ENCODE measurements at places on chromosomes 2 and 18.

GRCh38 chr2:230416061-230416721, at the start of gene SP100:
TSS of gene SP100 (plus strand) at chr2:230416201. CDS start at chr2:230416297, 96 bp downstream.
- DNase-seq, result no peak

- no peak for DNase-seq
These were observed 127.0 kb downstream of the EML6 start for GRCh38 chr2:54850171-54851122.

GRCh38 chr2:61937886-61938285, 32.4 kb downstream of the COMMD1 start:
- DNase-seq, result peak; percentile 84

DNA sequence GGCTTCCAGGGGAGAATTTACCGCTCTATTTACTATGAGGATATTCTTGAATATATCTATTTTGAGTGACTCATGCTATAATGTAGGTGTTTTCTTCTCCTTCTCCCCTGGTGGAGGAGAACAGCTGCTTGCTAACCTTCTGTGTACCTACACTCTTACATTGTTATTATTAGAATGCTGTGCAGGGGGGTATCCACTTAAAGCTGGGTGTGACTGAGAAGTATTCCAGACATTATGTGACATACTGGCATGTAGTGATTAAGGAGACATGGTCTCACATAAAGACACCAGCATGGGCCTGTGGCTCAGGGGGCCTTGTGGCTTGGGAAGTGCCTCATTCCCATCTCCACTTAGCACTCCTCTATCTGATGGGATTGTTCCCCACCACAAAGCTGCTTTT, 287.9 kb downstream of the PTPRM start:
- no peak for DNase-seq

- no peak for DNase-seq
These were observed 61.4 kb downstream of the RPL31 start for GRCh38 chr2:101063352-101064124.

DNA sequence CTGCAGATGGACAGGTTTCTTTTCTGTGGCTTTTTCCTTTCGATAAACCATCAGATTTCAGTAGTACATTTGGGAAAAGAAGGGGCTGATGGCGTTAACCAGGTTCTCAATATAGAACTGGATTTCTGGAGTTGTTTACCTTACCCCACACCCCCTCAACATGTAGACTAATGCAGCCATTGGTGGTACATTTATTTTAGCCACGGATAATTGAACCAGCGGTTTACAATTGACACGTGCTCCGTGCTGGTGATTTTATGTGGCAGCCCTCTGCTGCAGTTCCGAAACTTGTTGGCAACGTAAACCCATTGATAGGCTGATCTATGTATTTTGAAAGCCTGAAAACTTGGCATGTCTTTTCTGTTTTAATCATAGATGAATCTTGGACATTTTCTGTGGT, 5.4 kb downstream of the SOX11 start:
- DNase-seq, result no peak

GRCh38 chr2:183063083-183063482, 15.5 kb upstream of the DUSP19 start:
- DNase-seq, result no peak

GRCh38 chr2:27902098-27902497, 11.6 kb downstream of the BABAM2 start:
- no peak for DNase-seq

DNA sequence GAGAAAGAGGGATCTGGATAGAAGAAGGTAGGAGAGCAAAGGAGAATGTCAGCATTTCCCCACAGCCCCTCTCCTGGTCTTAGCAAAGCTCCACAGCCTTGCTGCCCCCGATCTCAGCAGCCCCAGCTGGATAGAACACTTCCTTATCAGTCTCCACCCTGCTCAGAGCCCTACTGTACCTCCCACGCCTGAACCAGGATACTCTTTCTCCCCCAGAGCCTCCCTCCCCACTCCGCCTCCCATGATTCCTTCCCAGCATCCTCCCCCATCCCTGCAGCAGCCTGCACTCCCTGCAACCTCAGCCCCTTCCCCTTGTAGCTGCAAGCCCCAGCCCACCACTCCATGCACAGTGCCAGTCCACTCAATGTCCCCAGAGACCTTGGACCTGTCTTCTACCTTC, 25.8 kb downstream of the PLB1 start:
- DNase-seq, result no peak

- DNase-seq, result no peak
These were observed 386.8 kb upstream of the NETO1 start for GRCh38 chr18:73254564-73254963.

Measured in cerebellar cortex (tissue), 1 donor.